H54 (cell line): ENCODE measurements at places on chromosomes 3 and 15.

- no peak for DNase-seq
Measured at GRCh38 chr15:79166311-79166955, 75.9 kb upstream of the RASGRF1 start.

DNA sequence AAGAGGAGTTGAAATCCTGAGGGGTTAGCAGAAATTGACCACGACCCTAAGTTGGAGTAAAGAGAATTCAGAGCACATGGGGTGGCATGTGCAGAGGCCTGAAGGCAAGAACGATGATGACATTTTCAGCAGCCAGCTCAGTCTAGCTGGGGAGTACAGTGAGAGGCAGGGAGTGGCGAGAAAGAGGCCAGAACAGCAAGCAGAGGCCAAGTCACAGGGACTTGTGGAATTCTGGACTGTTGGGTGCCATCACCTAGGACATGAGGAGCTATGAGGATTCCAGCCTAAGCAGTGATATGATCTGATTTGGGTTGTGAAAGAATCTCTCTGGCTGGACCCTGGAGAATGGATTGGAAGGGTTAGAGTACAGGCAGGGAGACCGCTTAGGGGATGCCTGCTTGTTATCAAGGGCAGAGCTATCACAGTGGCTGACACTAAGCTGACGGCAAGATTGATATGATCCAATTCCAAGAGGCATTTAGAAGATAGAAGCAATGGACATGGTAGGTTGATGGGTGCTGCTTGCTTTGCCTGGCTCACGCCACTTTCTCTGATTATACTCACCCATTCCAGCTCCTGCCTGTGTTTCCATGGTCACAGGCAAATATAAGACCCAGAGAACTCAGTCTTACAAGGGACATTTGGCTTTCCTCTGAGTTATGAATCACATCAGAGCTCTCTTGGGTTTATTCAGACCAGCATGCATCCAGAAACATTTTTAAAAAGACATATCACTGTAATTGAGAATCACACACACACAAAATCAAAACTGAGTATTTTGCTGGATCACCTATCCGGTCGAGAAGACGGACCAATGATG is 66.4 kb downstream of the LRTM1 start:
- DNase-seq = no peak

DNA sequence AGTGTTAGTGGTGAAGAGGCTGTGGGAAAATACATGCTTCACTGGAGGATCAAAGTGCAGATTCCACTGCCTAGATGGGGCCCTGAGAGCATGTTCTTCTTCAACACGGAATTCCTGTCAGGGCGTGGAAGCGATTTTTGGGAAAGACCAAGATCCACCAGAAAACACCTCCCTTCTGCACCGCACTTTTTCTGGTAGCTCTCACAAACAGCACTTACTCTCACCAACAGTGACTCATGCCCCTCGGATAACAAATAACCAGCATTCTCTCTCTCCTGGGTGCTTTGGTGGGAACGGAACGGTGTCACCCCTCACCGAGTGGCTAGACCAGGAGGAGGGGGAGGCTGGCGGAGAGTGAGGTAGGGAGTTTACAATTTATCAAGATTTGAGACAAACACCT is 40.1 kb downstream of the ADAMTSL3 start:
- peak; percentile 3 for DNase-seq

DNA sequence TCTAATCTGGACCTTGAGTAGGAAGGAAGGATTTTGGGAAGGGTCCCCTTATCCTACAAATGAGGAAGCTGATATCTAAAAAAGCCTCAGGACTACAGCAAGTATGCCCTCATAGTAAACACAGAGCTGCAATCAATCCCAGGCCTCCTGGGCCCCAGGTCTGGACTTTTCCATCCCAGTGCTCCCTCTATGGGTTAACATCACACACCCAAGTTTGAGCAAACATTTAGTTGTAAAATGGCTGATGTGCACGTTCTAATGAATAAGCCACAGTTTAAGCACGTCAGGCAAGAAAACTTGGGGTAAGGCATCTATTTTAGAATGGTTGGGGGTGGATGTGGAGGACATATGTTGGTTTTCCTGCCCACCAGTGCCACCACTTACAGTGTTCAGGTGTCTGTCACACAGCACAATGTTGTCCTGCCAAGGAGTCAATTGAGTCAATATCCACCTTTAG is 44.3 kb upstream of the UBE2E1 start:
- DNase-seq = peak; percentile 36

- DNase-seq = no peak
Measured at GRCh38 chr3:84904212-84904611, 54.6 kb upstream of the CADM2 start.

DNA sequence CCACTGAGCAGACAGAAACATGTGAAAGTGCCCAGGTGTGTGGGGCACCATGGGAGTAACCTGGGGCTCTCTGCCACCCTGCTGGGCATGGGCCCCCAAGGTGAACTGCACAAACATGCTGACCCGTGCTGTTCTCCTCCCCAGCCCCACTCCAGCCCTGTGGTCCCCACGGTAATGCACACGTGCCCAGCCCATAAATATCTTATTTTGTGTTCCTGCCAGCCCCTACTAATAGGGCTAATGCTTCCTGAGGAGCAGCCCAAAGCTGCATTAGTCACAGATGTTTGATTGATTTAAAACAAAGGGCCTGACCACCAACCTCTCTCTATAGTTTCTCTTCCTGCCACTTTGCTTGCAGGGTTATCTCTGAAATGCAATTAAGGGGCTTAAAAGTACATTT is 95.4 kb downstream of the ABHD5 start:
- no peak for DNase-seq

GRCh38 chr3:26703519-26703918 is 80.9 kb downstream of the LRRC3B start:
- no peak for DNase-seq

GRCh38 chr15:60374628-60375081 is 23.1 kb downstream of the ANXA2 start:
- DNase-seq = peak; percentile 40

- peak; percentile 60 for DNase-seq
Measured at GRCh38 chr3:49785565-49786356, 581 bp downstream of the IP6K1 start.

DNA sequence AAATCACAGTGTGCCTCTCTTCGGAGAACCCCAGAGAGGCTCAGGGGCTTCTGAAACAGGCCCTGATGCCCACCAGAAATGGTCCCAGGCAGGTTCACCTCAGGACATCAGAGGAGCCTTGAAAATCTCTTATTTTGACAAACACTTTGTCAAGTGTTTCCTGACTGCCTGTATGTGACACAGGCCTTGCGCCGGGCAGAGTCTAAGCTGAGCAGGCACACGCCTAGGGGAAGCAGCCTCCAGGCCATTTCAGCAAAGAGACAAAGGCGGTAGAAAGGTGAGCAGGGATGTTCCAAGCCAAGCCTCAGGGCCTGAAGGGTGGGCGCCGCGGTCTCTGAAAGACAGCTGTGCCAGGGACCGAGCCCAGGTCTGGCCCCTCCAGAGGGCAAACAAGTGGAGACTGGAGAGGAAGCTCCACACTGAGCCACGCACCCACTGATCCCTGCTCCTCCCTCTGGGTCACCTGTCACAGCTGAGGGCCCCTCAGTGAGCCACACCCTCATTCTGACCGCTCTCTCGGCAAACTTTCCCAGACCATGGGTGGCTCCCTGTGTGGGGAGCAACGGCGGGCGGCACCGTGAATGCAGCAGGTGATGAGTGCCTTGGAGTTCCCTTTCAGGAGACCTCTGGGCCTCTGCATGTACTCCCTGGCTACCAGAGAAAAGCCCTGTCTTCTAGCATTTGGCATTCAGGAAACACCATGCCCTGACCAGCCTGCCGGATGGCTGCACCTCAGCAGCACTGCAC is 136.1 kb downstream of the ADAMTS17 start:
- DNase-seq = no peak

DNA sequence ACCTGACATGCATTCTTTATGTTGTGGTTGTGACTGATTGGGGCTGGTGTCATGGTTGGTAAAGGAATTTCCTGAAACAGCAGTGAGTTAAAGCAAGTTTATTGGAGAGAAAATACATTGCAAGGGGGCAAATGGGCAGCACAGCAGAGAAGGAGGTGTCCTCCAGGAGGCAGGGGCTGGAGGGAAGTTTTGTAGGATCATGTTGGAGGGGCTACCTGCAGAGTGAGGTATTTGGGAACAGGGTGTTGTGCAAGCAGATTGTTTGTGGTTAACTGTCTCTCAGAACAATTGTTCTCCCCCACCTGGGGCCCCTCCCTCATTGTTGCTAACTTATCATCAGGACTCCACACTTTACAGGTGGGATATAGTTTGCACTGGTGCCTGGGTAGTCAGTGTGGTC is 196.0 kb downstream of the NSUN3 start:
- DNase-seq = no peak

- no peak for DNase-seq
Measured at GRCh38 chr3:59251869-59252268, 202.0 kb upstream of the CFAP20DC start.

GRCh38 chr15:33008284-33008995 is 186.1 kb downstream of the FMN1 start:
- no peak for DNase-seq

GRCh38 chr3:127902486-127902885 is 12.5 kb upstream of the KBTBD12 start:
- no peak for DNase-seq

DNA sequence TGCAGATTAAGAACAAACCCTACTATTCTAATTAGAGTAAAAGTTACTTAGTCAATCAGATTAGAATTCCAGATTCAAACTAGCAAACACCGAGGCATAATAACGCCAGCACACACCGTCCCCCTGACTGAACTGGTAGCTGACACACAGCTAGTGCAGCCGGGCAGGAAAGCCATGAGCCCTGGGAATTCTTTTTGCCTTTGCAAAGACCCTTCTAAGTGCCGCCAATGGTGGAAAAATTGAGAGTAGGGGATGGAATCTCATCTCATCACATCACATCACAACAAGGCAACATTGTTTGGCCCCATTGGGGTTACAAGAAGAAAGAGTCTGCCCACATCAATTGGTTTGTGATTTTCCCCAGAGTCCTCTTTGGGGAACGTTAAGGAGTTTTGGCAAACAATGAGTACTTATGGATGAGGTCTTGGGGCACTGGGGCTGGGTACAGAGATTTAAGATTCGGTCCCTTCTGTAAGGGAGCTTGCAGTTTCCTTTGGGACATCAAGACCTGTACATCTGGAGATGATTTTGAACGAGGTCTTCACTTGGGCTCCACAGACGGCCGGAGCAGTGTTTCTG is 120.4 kb upstream of the MEF2A start:
- no peak for DNase-seq

DNA sequence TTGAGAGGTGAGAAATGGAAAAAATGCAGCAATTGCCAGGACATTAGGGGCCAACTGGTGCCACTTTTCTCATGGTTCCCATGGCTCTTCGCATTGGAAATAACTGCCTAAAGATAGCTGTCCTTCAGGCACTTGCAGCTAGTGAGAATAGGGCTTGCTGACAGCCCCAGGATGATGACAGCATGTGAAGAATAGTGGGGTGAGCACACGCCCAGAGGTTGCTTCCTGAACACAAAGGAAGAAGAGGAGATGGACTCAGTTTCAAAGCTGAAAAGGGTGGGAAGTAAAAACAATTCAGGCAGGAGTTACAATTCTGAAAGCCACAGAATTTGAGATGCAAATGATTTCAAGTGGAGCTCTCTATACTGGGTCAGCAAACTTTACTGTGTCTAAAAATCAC is 45.6 kb downstream of the TNFAIP8L3 start:
- no peak for DNase-seq

DNA sequence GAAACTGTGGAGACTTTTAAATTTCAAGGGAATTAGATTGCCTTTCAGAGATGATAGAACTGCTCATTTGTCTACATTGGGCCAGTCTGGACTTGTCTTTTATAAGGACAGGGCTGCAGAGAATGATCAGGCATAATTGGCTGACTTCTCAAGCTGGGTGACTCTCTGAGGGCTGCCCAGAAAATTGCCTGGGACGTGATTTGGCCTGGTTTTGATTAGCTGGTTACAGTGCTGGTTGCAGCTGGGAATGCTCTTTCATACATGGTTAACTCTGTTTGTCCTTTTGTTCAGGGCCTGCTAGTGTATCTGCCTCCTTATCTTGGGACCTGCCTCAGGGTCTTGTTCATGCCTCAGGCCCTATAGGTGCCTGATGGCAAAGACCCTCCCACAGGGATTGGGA is 245.6 kb downstream of the CLSTN2 start:
- no peak for DNase-seq

DNA sequence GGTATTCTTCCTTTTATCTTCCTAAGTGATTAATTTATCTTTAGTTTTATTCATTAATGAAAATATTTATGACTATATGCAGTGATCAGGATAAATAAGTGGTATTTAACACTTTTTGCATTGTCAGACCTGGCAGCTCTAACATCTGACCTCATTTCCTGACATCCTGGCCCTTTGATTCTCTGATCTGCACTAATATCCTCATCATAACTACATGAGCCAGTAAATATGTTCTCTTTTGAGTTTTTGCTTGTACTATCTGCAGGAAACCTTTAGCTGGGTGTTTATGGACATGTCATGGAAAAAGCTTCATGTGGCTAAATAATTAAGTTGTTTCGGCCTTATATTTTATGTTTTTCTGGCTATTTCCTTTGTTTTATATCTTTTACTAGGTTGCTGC is 10.5 kb downstream of the NKTR start:
- DNase-seq = no peak

GRCh38 chr3:156017352-156018030 is 102.9 kb upstream of the KCNAB1 start:
- no peak for DNase-seq

DNA sequence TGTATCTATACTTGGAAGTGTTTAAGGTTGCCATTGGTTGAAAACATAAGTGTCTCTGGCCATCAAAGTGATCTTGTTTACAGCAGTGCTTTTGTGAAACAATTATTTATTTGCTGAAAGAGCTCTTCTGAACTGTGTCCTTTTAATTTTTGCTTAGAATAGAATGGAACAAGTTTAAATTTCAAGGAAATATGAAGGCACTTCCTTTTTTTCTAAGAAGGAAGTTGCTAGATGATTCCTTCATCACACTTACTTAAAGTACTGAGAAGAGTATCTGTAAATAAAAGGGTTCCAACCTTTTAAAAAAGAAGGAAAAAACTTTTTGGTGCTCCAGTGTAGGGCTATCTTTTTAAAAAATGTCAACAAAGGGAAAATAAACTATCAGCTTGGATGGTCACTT is 19.7 kb downstream of the B3GNT5 start:
- no peak for DNase-seq

DNA sequence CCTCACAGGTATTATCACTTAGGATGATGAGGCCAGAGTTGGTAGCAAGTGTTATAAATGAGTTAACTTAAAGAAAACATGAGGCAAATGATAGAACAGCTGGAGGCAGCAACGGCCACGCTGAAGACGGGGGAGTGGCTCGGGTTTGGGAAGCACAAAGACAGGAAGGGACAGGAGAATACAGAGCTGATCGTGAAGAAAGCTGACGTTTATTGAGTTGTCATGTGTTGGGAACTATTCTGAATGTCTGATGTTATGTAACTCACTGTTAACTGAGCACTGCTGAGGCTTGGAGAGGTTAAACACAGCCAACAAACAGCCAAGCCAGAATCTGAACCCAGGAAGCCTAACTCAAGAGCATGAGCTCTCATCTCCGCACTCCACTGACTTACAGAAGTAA is 42.3 kb downstream of the FGD5 start:
- DNase-seq = no peak
